ENCODE measurements at places on chromosomes 16 and 17.

DNA sequence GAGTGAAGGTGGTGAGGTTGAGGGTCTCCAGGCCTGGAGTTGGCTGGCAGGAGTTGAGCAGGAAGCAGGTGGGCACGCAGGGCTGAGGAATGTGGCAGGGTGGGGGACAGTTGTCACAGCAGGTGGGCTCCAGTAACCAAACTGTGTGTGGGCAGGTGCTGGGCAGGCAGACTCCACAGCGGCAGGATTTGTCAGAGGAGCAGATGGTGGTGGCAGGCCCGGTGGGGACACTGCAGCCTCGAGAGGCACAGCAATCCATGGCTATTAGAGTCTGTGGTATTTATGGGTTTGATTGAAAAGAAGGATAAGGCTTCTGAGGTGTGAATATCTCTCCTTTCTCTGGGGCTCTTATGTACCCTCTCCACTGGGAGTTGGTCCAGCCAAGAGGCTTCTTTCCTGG is at the start of gene KRTAP3-3:
TSS of gene KRTAP3-3 (minus strand) at position 326 of the 400 bp plus-strand sequence. CDS start at position 259, 67 bp downstream.
- no peak for DNase-seq

GRCh38 chr17:3027786-3028532 is 35.4 kb downstream of the OR1D5 start:
- DNase-seq: no peak

GRCh38 chr16:68664297-68664696 is 19.2 kb downstream of the CDH3 start:
- DNase-seq: no peak

- DNase-seq: no peak
These were observed 8.8 kb upstream of the MPRIP start for GRCh38 chr17:17033466-17033865.

- peak; percentile 24 for DNase-seq
These were observed 238.1 kb downstream of the ZNF423 start for GRCh38 chr16:49617710-49618330.

- DNase-seq: no peak
These were observed 170.9 kb downstream of the RAB11FIP4 start for GRCh38 chr17:31562376-31562840.

DNA sequence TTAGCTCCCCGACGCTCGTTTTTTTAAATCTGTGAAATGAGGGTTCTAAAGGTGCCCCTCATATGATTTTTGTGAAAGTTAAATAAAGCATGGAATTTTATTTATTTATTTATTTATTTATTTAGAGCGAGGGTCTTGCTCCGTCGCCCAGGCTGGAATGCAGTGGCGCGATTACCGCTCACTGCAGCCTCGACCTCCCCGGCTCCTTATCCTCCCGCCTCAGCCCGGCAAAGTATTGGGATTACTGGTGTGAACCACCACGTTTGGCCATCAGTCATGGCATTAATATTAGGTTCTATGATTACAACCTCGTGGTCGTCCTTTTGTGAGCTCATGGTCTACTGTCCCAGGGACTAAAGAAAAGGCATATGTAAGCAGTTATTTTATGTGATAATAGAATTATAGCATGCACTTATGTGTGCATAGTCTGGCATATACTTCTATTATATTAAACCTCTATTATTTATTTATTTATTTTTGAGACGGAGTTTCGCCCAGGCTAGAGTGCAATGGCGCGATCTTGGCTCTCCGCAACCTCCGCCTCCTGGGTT is 557 bp upstream of the LUC7L start:
- DNase-seq: no peak

DNA sequence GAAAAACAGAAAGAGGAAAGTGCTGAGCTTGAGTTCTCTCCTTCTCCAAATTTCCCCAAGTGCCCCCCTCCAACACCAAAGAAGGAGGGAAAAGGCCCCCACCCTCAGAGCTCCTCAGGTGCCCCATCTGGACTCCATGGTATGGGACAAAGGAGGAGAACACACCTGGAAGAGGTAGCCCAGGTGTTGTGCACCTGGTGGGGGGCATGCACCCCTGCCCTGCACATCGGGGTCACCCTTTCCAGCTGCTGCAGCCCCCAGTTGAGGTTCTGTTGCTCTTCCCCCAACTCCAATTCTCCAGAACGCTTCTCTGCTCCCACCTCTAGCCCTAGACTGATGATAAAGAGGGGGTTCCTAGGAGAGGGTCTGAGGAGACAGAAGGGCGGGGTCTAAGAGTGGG is 3.0 kb upstream of the COL1A1 start:
- DNase-seq: no peak

GRCh38 chr17:5031365-5032082 is 3.7 kb downstream of the SLC52A1 start:
- DNase-seq: peak; percentile 89

- no peak for DNase-seq
These were observed 18.0 kb downstream of the SLC47A1 start for GRCh38 chr17:19551591-19552148.

- no peak for DNase-seq
These were observed 457.2 kb upstream of the CDH11 start for GRCh38 chr16:65579050-65579449.

GRCh38 chr17:55152236-55152635 is 112.5 kb upstream of the HLF start:
- no peak for DNase-seq

DNA sequence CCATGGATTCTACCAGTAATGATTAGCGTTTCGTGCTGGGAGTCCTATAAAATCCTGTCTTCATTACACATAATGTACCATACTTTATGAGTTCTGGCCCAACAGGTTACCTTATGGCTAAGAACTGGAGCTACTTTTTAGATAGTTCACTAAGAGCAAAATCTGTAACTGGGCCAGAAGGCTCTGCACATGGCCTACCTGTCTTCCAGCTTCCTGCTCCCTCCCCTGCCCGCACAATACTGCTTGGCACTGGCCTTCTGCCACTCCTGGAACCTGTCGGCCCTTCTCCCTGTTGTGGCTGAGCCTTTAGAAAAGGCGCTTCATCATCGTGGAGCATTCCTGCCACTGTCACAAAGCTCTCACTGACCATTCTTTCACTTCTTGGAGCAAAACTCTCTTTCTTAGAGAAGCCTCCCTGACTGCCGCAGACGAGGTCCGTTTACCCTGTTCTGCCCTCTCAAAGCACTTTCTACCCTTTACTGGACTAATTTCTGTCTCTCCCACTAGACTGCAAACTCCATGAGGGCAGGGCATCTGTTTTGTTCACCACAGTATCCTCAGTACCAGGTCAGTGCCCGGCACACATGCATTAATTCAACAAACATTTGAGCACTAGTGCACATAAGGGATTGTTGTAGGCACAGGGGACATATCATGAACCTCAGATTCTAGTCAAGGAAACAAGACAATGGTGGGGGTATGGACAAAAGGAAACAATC is 116.5 kb downstream of the PARN start:
- DNase-seq: no peak

DNA sequence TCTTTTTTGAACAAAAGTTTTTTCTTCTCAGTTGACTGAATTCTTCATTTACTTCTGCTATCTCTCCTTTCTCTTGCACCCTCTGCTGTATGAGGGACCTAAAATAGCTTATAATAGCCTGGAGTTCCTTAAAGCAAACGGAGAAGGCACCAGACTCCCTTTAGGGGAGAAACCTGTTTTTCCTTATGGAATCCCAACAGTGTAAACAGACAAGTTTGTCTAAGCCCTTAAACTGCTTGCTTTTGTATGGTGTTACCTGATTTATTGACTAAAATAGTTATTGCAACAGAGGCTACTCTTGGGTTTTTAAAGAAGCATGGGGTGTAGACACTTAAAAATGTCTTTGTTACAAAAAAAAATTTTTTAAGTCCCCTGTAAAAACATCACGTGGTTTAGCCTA is 12.9 kb upstream of the TRIM25 start:
- DNase-seq: no peak

DNA sequence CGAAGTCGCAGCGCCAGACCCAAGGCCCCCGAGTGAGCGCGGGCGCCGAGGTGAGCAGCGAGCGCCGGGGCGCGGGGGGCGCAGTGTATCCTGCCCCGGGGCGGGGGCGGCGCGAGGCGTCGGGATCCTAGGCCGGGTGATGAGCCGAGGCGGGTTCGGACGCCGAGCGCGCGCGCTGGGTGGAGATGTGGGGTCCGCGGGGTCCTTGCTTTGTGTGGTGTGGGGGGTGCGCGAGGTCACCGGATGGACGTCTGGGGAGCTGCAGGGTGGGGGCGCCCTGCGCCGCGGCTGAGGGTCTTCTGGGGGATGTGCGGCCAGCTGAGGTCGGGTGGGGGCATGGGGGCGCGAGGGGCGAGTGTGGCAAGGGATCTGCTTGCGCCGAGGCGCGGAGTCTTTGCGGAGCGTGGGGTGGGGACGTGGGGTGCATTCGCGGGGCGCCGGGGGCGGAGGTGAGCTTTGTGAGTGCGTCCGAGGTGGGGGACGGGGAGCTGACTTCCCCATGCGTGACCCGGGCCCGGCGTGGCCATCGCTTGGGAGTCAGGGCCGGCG is 560 bp downstream of the RAI1 start:
- peak; percentile 69 for DNase-seq

- DNase-seq: no peak
These were observed 85.3 kb downstream of the HAPSTR1 start for GRCh38 chr16:9176547-9177418.

GRCh38 chr17:63983320-63983719 is 10.6 kb upstream of the SCN4A start:
- DNase-seq: peak; percentile 52

GRCh38 chr17:7838090-7839075 is 4.4 kb downstream of the KDM6B start:
- DNase-seq: no peak

- no peak for DNase-seq
These were observed 424.7 kb downstream of the WWOX start for GRCh38 chr16:78524066-78524595.

DNA sequence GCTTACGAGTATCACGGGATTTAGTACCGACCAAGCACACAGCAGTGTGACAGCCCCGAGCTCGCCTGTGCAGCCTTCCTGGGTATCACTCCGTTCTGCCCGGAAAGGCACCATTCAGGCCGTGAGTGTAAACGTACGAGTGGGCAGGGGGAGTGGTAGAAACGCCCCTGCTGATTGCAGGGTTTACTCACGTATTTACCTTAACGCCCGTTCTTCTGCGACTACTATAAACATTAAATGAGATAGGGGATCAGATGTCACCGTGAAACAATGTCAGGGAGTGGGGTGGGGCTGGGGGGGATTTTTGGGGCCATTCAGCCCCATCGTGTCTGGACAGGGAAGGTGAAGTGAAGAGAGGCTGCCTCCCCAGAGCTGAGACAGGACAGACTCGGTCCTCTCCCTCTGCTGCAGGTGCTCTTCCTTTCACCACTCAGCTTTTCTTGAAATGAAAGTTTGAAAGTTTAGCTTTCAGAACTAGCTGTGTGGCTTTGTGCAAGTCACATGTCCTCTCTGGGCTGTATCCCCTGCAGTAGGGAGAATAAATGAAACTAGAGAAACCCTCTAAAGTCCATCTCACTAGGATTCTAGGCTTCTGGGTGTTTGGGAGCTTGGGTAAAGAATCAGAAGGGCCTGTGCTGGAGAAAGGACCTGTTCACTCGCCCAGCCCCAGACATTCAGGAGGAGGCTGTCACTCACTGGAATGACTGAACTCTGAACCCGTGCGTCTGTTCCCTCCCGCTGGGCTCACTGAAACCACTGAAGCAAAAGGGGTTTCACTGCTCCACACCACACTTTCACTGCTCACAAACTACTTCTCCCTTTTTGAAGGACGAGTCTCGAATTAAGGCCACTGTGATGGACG is 66.7 kb downstream of the RPA1 start:
- no peak for DNase-seq

DNA sequence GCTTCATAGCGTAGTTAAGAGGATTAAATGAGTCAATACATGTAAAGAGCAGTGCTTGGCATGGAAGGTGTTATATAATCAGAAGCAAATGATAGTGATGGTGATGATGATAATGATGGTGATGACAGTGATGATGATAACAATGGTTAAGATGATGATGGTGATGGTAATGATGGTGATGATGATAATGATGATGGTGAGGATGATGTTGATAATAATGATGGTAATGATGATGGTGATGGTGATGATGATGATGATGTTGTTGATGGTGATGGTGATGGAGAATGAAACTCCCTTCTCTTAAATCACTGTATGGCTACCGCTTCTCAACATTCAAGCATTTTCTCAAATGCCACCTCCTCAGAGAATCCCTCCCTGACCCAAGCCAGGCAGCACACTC is 190.5 kb downstream of the TMEM132E start:
- DNase-seq: no peak

- no peak for DNase-seq
These were observed 18.7 kb downstream of the TMEM235 start for GRCh38 chr17:78249818-78250806.

- DNase-seq: no peak
These were observed 515.8 kb upstream of the SALL1 start for GRCh38 chr16:51666821-51667220.

GRCh38 chr17:79052131-79052530 is 22.5 kb upstream of the ENGASE start:
- DNase-seq: no peak

GRCh38 chr17:39194089-39194984 is 3.1 kb downstream of the CACNB1 start:
- DNase-seq: peak; percentile 70

DNA sequence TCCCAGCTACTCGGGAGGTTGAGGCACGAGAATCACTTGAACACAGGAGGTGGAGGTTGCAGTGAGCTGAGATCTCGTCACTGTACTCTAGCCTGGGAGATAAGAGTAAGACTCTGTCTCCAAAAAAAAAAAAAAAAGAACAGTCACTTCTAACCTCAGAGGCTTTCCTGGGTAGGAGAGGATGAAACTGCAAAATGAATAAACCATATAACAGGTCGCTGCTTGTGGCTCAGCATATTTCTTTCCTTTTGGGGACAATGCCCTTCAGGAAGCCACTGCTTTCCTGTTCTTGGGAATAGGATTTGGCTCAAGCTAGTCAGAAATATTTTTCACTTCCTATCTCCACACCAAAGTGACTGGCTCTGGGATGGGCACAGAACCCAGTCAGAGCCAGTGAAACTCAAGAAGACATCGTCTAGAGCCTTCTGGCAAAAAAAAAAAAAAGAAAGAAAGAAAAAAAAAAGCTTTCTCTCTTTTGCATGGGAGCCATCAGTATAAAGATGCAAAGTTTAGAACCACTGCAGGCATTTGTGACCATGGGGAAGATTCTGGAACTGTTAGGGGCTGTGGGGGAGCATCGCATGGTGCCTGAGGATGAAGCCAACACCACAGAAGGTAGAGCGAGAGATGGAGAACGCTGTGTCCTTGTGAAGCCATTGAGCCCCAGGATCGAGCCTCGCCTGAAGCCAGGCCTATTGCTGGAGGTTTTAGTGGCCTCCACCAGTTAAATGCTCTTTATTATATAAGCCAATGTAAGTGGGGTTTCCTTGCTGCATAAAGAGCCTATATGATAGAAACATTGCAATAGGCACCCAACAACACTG is 71.8 kb upstream of the MRTFB start:
- no peak for DNase-seq

Measured in right forelimb (tissue), 1 donor.